ENCODE measurements at places on chromosomes 3 and 15. TPM values are rescaled to one million over a fixed set of nuclear protein-coding genes. Genes with fewer than 3 reads are reported as not detected.

- peaks cover 36% of the 10 kb centered on the region for H3K4me1 ChIP-seq
- no peak for DNase-seq
- peak within 1 kb of the TSS; percentile 32 for H3K27ac ChIP-seq
- H3K36me3 ChIP-seq = no peaks in the 10 kb centered on the region
Observed at GRCh38 chr15:88894819-88895767, at the start of gene HAPLN3. TSS of gene HAPLN3 (minus strand) at chr15:88895544. CDS start at chr15:88887298, 8,246 bp downstream.

DNA sequence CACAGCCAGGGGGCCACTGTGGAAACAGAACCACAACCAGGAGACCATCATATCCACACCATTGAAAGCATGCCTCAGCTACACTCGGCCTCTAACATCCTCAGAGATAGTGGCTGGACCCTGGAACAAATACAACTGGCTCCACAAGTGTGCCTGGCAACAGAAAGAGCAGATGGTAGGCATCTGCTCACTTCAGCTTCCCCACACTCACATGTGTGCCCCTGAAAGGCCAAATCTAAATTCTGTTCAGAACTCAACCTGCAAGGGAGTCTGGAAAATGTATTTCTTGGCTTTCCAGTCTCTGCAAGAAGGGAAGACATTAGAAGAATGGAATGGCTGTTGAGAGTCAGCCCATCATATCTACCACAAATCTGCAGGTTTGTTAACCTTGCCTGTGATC lies 54.7 kb upstream of the CTNNB1 start:
- DNase-seq = no peak
- H3K27ac ChIP-seq = no peak overlapping the region
- H3K4me1 ChIP-seq = no peaks in the 10 kb centered on the region

DNA sequence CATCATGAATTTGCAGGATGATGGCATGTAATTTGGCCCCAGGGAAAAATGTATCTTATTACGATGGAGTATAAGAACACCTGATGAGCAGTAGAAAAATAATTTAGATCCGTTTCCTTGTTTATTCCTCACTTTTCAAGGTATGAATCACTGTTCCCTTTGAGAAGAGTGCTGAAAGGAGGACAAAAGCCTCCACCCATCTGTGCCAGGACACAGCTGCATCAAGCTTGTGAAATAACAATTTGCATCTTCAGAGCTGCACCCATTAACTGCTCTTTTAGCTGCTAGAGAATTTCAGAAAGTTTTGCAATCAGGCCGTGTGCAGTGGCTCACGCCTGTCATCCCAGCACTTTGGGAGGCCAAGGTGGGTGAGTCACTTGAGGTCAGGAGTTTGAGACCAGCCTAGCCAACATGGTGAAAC lies 9.6 kb downstream of the CLDND1 start:
- no peaks in the 10 kb centered on the region for H3K27me3 ChIP-seq
- peaks cover 22% of the 10 kb centered on the region for H3K36me3 ChIP-seq
- H3K4me1 ChIP-seq = peaks cover 89% of the 10 kb centered on the region
- no peak overlapping the region for H3K4me3 ChIP-seq
- H3K27ac ChIP-seq = peak overlapping the region; percentile 86

- no peak overlapping the region for H3K4me3 ChIP-seq
- no peaks in the 10 kb centered on the region for H3K27me3 ChIP-seq
- DNase-seq = no peak
- no peaks in the 10 kb centered on the region for H3K4me1 ChIP-seq
- peaks cover 21% of the 10 kb centered on the region for H3K36me3 ChIP-seq
- H3K27ac ChIP-seq = no peak overlapping the region
Observed at GRCh38 chr3:52145736-52146110, 8.5 kb downstream of the POC1A start.

The RHOA gene
- total RNA-seq = 497 TPM
